H9 (cell line): ENCODE measurements at places on chromosomes 12 and 14. TPM values are rescaled to one million over a fixed set of nuclear protein-coding genes. Genes with fewer than 3 reads are reported as not detected.

KLRK1 gene
- not detected in 2 replicates for total RNA-seq

SAMD15 gene
- 1.1 and 2.7 TPM in 2 replicates for total RNA-seq

PRH2 gene
- total RNA-seq, result not detected in 2 replicates

FGD6 gene
- 35.7 and 39.5 TPM in 2 replicates for total RNA-seq

CIROP gene
- total RNA-seq, result not detected in 2 replicates

GRCh38 chr12:15757553-15758255 is 31.5 kb downstream of the EPS8 start:
- H3K27me3 ChIP-seq, result no peaks in the 10 kb centered on the region
- no peak overlapping the region for H3K27ac ChIP-seq
- H3K4me3 ChIP-seq, result no peak overlapping the region
- no peaks in the 10 kb centered on the region for H3K36me3 ChIP-seq
- DNase-seq, result no peak

DNA sequence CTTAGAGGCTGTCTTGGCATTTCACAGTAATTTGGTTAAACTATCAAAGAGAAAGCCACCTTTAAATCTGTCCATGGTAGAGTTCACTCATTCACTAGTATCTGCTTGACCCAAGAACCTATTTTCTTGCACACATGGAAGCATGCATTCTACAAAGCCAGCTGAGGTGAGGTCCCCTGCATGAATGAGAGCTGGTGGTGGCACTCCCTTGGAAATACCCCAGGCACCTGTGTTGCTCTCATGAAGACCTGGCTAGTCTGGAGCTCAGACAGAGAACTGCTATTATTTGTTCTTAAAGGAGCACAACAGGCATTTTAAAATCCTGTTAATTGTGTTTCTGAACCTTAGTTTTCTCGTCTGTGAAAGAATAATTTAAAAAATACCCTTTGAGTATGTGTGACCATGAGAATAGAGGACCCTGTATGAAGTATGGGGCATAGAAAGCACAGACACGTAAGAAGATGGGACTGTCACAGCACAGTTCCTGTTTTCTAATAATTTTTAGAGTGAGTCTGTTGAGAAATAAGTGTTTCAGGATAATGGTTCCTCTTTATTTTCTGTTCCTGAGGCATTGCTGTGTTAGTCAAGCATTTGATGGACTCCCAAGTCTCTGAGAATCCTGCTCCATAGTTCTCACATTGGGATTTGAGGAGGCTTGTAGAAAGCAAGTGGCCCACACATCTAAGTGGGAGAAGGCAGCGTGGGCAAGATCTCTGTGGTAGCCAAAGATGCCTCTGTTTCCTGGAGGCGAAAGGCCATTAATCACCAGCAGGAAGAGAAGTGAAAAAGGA is 10.9 kb downstream of the RGS6 start:
- H3K4me1 ChIP-seq, result no peaks in the 10 kb centered on the region
- no peaks in the 10 kb centered on the region for H3K27me3 ChIP-seq
- H3K27ac ChIP-seq, result no peak overlapping the region
- H3K36me3 ChIP-seq, result peaks cover 3% of the 10 kb centered on the region; the same call in 2 of the 3 replicates
- H3K4me3 ChIP-seq, result no peak overlapping the region
- DNase-seq, result no peak

DNA sequence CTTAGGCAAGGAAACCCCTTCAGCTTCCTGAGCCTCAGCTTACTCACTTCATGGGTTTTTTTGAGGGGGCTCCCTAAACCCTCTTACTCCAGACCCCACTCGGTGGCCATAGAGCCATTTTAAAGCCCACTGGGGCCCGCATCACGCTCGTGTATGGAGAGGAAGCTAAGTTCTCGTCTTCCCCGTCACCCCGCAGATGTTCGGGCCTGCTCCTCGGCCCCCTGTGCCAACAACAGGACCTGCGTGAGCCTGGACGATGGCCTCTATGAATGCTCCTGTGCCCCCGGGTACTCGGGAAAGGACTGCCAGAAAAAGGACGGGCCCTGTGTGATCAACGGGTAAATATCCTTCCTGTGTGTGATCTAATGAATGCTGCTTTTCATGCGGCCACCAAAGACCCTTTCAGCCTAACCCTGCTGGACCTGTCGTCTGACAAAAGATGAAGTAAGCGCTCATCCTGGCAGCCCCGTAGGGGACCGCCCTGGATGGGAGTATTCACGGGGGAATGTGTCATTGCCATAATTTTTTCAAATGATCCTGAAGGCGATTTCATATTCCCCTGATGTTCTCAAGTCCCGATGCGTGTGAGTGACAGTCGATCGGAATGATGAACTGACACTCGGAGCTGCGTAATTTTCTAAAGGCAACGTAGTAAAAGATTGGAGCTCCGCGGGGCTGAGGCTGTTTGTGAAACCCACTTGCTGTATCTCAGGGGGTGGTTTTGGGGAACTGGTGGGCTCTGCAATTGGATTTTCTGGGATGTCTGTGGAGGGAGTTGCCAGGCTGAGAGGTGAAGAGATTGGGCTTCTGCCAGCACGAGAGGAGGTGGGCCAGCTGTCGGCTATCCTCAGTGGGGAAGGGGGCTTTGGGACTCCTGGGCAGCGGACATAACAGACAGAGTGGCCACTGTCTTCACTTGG is 5.4 kb downstream of the DLK1 start:
- no peaks in the 10 kb centered on the region; the same call in 1 of the 2 replicates for H3K4me1 ChIP-seq
- no peak overlapping the region for H3K27ac ChIP-seq
- no peak overlapping the region for H3K4me3 ChIP-seq
- no peak for DNase-seq
- H3K27me3 ChIP-seq, result peaks cover 12% of the 10 kb centered on the region; the same call in 1 of the 2 replicates

DNA sequence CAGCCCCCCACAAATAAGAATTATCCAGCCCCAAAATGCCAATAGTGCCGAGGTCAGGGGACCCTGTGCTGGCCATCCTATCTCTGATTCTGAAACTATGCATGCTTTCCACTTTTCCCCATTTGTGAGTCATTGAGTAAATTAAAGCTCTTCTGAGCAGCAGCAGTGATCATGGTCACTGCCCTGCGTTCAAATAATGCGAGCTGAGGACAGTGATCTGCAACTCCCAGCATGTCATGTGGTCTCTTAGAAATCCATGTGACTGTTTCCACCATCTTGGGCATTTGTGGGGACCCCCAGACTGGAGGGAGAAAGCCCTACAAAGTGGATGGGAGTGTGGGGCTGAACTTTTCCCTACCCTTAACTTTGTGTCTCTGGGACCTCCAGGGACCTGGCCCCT is 53.8 kb downstream of the C14orf132 start:
- no peak overlapping the region for H3K27ac ChIP-seq
- no peaks in the 10 kb centered on the region for H3K4me1 ChIP-seq
- H3K27me3 ChIP-seq, result no peaks in the 10 kb centered on the region
- H3K4me3 ChIP-seq, result no peak overlapping the region
- DNase-seq, result no peak
- no peaks in the 10 kb centered on the region; the same call in none of the 3 replicates for H3K36me3 ChIP-seq

SLC6A13 gene
- total RNA-seq, result not detected in 2 replicates

ARMH4 gene
- 38.7 and 42.6 TPM in 2 replicates for total RNA-seq

DNA sequence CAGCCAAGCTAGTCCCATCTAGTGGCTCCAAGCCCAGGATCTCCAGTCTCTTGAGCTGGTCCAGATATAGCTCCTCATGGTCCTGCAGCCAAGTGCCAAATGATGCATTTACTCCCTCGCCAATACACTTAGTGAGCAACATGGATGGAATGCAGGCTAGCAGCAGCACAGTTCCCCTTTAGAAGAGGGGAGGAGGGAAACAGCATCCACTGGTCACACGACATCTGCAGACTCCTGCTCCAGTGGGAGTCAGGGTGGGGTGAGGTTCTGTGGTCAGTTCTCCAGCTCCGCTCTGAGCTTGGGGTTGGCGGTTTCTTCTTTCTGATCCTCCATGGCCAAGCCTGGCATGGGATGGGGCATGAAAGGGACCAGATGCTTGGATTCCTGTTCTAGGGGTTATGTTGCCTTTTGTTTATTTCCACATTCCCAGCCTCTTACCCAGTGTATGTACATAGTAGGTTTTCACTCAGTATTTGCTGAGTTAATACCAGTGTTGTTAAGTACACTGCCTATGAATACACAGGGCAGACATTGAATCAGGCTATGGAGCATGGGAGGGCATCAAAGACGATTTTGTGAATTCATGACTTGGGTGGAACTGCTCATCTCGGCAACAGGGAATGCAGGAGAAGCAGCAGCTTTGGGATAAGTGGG is 57.3 kb downstream of the GALNT16 start:
- peaks cover 5% of the 10 kb centered on the region; the same call in 1 of the 2 replicates for H3K36me3 ChIP-seq
- H3K4me3 ChIP-seq, result no peak overlapping the region
- H3K27me3 ChIP-seq, result no peaks in the 10 kb centered on the region

DNA sequence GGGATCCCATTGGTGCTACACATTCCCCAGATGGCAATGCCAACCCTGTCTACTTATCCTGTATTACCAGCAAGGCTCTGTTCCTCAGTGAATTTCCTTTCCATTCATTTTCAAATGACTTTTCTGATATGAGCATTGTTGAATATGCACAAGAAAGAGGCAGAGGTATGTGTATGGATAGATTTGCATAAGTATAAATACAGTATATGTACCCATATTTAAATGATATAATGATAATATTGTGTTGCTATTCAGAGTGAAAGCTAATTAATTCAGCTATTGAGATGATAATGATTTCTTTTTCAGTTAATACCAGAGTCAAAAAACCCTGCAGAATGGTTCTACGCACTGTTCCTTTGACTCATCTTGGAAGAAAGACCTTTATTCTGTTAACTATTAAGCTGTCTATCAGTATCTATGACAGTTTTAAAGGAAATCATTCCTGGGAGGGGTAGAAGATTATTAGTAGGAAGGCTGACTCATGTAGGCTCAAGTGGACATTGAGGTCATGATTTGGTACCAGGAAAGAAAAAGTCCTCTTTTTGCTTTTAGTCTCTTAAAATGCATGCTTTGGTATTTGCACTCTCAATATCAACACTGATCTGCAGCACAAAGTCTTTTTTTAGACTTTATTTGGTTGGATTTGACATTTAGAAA is 44.9 kb upstream of the GAS2L3 start:
- H3K36me3 ChIP-seq, result no peaks in the 10 kb centered on the region
- H3K4me1 ChIP-seq, result peaks cover 3% of the 10 kb centered on the region; the same call in 1 of the 2 replicates
- H3K27ac ChIP-seq, result no peak overlapping the region
- DNase-seq, result no peak

TSPAN19 gene
- total RNA-seq, result not detected in 2 replicates

CFAP54 gene
- total RNA-seq, result 0.24 and 0.33 TPM in 2 replicates

- DNase-seq, result no peak
- no peak overlapping the region for H3K4me3 ChIP-seq
- no peaks in the 10 kb centered on the region; the same call in 1 of the 2 replicates for H3K4me1 ChIP-seq
- no peak overlapping the region for H3K27ac ChIP-seq
- H3K36me3 ChIP-seq, result no peaks in the 10 kb centered on the region
Observed at GRCh38 chr14:32603992-32604565, 275.0 kb downstream of the AKAP6 start.

C12orf56 gene
- 1.5 and 2.2 TPM in 2 replicates for total RNA-seq

DNA sequence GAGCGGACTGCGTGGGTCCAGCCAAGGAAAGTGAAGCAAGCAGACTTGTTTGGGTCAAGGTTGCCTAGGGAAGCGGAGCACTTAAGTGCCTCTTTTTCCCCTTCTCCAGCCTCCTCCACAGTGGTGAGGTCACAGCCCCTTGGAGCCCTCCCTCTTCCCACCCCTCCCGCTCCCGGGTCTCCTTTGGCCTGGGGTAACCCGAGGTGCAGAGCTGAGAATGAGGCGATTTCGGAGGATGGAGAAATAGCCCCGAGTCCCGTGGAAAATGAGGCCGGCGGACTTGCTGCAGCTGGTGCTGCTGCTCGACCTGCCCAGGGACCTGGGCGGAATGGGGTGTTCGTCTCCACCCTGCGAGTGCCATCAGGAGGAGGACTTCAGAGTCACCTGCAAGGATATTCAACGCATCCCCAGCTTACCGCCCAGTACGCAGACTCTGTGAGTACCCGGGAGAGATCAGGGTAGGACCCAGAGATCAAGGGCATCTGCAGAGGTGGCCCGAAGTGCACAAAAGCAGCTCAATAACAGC is at the start of gene TSHR:
Gene TSHR (plus strand): TSS at position 206 of the 526 bp plus-strand sequence. CDS start 60 bp downstream, at position 266.
- H3K4me3 ChIP-seq, result peak within 1 kb of the TSS; percentile 91
- H3K27me3 ChIP-seq, result peaks cover 4% of the 10 kb centered on the region; the same call in 1 of the 2 replicates
- H3K27ac ChIP-seq, result no peak within 1 kb of the TSS
- DNase-seq, result peak; percentile 48
- H3K4me1 ChIP-seq, result no peaks in the 10 kb centered on the region
- no peaks in the 10 kb centered on the region for H3K36me3 ChIP-seq

DNA sequence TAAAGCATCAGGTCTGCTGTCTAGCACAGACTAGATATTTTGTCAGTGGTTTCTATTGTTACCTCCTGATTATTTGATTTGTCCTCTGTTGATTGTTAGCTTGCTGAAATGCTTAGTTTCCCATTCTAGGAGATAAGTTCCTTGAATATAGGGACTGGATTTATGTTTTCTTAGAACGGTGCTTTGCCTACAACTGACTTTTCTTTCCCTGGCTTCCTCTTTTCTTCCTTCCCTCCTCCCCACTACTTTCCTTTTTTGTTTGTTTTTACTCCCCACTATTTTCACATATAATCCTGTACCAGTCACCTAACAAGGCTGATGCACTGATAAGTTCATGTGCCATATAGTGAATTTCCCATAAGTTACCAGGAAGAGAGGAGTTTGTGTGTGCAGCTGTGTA is 58.5 kb upstream of the METAP2 start:
- H3K36me3 ChIP-seq, result no peaks in the 10 kb centered on the region
- no peak overlapping the region for H3K4me3 ChIP-seq
- no peaks in the 10 kb centered on the region for H3K4me1 ChIP-seq
- DNase-seq, result no peak
- no peaks in the 10 kb centered on the region for H3K27me3 ChIP-seq
- H3K27ac ChIP-seq, result no peak overlapping the region

AMN gene
- 1.9 and 2.2 TPM in 2 replicates for total RNA-seq

- no peaks in the 10 kb centered on the region for H3K27me3 ChIP-seq
- no peaks in the 10 kb centered on the region for H3K4me1 ChIP-seq
- H3K4me3 ChIP-seq, result no peak overlapping the region
- DNase-seq, result no peak
Observed at GRCh38 chr14:24394275-24394674, 4.5 kb upstream of the NYNRIN start.

KRT71 gene
- not detected in 2 replicates for total RNA-seq

RFX4 gene
- 0.13 and 0.57 TPM in 2 replicates for total RNA-seq

DNA sequence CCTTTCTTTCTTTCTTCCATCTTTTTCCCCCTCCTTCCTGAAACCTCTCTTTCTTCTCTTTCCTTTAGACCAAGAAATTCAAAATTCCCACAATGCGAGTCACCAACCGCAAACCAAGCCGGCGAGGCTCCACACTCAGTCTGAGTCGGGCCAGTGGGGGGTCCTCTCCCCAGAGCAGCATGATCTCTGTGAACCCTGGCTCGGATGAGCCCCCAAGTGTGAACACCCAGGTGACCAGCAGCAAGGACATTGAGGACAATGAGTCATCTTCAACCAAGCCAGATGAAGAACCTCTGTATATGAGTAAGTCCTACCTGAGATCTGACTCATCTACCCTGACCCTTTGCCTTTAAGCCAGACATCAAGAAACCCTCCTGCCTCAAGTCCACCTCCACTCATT is 88.6 kb upstream of the TMEM233 start:
- no peaks in the 10 kb centered on the region for H3K27me3 ChIP-seq
- no peak overlapping the region for H3K4me3 ChIP-seq
- no peaks in the 10 kb centered on the region for H3K4me1 ChIP-seq
- no peak for DNase-seq
- no peak overlapping the region for H3K27ac ChIP-seq

LHX5 gene
- total RNA-seq, result 1.9 and 2.1 TPM in 2 replicates
